Stimulated activated naive CD4-positive, alpha-beta T cell (primary cell): ENCODE measurements at places on chromosomes 5 and 9.

DNA sequence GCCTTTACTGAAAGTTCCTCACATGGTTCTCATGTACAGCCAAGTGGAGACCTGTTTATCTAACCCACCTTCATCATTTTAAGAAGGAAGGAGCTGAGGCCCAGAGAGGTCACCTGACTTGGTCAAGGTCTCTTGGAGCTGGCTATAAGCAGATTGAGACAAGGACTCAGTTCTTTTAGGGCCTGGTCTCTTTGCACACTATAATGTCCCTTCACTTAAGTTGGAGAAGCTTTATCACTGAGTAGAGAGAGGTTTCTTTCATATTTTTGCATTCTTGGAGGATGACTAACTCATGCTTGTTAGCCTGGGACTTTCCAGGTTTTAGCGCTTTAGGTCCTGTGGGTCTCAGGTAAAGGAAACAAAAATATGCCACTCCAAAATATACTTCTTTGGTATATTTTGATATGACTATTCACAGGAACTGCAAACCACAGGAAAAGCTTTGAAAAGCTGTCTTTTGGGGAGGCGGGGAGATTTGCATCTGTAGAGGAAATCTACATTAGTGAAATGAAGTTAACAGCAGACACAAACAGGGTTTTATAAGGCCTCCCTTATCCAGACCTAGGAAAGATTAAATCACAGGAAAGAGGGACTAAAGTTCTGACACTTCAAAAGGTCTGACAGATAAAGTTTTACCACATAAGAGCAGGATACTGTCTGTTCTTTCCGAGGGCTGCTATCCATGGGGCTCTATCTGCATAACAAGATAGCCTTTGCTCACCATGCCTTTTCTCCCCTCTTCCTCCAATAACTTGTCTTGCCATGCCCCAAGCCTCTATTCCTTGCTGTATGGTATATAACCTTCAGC, 95.8 kb upstream of the ANKRD55 start:
- DNase-seq: peak; percentile 62

- no peak for DNase-seq
Measured at GRCh38 chr5:66742896-66743247, 146.7 kb downstream of the MAST4 start.

DNA sequence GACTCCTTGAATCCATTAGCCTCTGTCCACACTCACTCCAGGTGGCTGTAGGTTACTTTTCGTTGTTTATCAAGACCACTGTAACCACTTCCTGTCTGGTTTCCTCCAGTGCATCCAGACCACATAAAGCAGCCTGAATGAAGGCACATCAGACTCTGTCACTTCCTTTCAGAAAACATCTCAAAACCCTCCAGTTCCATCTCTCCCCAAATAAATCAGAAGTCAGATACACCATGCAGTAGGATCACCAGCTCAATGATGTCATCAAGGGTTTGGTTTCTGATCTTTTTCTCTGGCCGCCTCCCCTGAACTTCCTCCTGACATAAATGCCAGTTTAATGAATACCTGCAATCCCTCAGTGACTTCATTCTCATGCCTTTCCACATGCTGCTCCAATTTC, 161.2 kb downstream of the ZNF462 start:
- no peak for DNase-seq

GRCh38 chr5:88536146-88536545, 267.5 kb upstream of the TMEM161B start:
- no peak for DNase-seq

- DNase-seq: no peak
Measured at GRCh38 chr5:164809821-164810220, 1304.4 kb downstream of the MAT2B start.

DNA sequence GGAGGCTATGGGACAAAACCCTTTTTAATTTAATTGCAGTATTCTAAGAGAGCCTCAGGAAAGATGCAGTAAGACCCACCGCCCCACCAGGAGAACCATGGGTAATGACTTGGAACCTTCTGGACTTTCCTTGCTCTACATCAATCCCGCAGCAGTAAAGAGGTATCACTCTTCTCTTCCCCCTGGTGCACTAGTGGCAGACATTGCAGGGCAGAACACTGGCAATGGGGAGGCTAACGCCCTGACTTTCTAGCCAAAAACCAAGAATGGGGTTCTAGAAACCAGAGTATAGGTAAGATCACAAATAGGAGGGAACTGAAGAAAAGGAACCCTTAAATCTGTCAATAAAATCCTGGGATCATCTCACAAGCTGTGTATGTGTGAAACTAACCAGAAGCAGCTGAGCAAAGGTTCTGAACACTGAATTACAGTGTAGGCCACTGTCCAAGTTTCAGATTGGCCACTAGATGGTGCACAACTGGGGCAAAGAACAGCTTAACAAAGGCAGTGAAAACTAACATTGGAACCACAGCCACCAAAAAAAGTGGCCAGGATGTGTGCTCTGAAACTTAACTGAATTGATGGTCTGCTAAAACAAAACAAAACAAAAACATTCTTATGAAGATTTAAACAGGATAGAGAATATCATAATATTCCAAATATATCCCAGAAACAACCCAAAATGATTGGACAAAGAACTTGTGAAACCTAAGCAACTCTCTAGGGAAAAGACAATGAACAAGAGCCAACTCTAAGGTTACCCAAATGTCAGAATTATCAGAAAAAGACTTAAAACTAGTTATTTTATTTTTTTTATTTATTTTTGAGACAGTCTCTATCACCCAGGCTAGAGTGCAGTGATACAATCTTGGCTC, 6.6 kb upstream of the FAM151B start:
- DNase-seq: peak; percentile 25

GRCh38 chr9:111063332-111063731, 25.1 kb upstream of the LPAR1 start:
- no peak for DNase-seq

GRCh38 chr9:4066120-4066519, 233.7 kb downstream of the GLIS3 start:
- DNase-seq: no peak
